ENCODE measurements at places on chromosomes 16 and 17. TPM values are rescaled to one million over a fixed set of nuclear protein-coding genes. Genes with fewer than 3 reads are reported as not detected.

Gene ITGAL
- 5.8 TPM for total RNA-seq

Gene UMOD
- not detected for total RNA-seq

Gene CTF1
- total RNA-seq: 0.29 TPM

Gene PRSS27
- total RNA-seq: not detected

- no peak overlapping the region for H3K4me3 ChIP-seq
- H3K36me3 ChIP-seq: peaks cover 34% of the 10 kb centered on the region
- no peak for DNase-seq
- no peaks in the 10 kb centered on the region for H3K27me3 ChIP-seq
- H3K4me1 ChIP-seq: peaks cover 8% of the 10 kb centered on the region
Observed at GRCh38 chr17:59810894-59811153, 81.9 kb downstream of the TUBD1 start.
